ENCODE measurements at places on chromosomes 12 and 14.

GRCh38 chr14:92315050-92315805 is 7.7 kb upstream of the SLC24A4 start:
- no peak for DNase-seq

DNA sequence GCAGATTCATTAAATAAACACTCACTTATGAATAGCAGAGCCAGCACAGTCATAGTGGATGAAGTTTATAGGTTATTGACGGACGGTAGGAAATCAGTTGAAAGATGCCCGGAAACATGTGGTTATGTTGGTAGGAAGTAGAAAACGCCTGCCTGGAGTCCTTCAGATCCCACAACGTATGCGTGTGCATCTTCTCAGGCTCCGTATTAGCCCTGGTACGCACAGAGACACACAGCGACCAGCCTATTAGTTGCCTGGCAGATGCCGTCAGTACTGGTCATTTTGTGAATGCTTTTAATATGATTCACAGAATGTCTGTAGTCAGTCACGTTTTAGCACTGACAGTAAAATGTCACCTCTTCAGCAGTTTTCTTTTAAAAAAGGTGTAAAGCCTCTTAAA is 196.4 kb downstream of the RGS6 start:
- DNase-seq = no peak

DNA sequence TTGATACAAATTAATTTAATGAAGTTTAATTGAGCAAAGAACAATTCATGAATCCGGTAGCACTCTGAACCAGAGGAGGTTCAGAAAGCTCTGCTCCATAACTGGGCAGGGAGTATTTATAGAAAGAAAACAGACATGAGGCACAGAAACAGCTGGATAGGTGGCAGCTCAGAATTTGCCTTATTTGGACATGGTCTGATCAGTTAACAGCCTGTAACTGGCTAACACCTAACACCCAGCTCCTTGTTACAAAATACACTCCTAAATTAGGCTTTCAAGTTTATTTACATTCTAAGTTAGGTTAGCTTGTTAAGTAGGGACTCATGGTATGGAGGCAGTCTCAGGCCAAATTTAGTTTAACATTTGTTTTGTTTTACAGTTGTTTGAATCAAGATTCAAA is 67.8 kb upstream of the TMCC3 start:
- no peak for DNase-seq

- DNase-seq = no peak
Observed at GRCh38 chr14:53528185-53528671, 375.1 kb upstream of the DDHD1 start.

DNA sequence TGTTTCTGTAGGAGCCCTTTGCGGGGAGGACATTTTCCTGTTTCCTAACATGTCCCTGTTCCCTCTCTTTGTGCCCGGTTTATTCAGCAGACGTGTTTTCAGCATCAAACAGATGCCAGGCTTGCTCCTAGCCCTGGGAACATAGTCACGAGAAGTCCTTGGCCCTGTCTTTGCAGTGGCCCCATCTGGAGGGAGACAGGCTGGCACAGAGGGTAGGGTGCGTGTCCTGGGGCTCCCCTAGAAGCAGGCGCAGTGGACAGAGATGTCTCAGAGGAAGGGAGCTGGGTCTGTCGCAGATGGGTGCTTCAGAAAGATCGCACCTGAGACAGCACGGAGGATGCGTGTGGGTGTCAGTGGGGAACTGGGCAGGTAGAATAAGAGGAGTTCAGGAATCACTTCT is 75.0 kb upstream of the DYNC1H1 start:
- no peak for DNase-seq

DNA sequence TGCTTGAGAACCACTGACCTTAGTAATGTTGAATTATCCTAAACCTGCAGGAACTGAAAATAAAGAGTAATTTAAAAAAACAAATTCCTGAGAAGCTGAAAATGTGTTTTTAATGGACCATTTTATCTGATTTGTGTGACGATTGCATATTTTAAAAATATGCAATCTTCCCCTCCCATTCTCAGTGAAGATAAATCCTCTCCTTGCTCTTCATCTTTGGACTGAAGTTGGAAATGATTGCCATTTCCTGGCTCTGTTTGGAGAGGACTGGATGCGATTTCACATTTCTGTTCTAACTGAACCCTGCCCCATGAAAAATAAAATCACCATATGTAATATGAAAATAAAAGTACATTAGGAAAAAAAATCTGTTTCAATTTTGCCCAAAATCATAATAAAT is 216.3 kb downstream of the SLC6A15 start:
- DNase-seq = no peak

DNA sequence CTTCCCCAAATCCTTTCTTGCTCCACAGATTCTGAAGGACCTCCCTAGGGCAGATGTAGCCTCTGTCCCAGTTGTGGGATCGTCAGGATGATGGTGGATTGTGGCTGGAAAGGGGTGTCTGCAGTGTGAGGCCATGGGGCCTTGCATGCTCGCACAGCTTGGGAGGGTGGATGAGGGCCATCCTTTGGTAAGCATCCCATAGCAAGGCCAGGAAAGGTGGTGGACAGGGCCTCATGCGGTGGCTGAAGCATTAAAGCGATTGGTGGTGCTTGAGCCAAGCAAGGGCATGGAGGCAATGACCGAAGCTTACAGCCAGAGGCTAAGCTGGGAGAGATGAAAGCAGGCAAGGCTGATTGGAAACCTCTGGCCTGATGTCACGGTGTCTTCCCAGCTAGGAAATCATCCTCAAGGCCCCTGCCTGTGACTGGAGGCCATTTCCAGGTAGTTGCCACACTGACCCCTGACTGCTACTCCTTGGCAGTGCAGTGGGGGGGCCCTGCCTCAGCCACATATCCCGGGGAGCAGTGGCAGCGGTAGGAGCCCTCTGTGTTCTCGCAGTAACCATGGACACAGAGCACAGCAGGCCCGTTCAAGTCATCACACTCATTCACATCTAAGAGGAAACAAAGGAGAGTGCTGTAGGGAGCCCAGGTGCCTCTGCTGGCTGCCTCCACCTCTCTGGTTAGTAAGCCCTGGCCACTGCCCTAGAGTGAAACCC is 7.0 kb downstream of the ISCA2 start:
- DNase-seq = no peak

DNA sequence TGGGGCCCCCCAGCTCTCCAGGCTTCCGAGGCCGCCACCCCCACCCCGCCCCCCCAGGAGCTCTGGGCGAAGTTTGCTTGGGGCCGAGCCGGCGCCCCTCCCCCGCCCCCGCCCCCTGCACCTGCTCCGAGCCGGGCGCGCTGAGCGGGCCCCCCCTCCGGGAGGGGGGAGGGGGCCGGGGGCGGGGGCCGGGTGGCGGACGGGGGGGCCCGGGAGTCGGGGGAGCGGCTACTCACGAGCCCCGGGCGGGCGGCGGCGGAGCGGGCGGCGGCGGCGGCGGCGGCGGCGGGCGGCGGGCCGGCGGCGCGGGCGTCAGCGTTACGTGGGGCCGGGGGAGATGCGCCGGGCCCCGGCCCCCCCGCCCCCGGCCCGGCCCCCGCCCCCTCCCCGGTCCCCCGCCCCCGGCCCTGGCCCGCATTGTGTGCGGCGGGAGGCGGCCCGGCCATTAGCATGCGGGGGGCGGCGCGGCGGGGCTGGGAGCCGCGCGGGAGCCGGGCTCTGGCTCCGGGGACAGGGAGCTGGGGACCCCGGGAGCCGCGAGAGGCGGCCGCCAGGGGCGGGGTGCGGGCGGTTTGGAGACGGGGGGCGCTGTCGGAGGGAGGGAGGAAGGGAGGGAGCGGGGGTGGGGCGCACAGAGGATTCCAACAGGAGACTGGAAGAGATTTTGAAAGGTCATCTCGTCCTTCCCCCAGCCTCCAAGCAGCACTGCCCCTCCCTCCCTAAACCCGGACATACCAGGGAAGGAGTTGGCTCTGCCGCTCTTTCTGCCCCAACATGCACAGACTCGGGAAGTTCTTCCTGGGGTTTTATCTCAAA is at the start of gene ZNF219:
Gene ZNF219, minus strand, starts transcription at position 580 of the 816 bp plus-strand sequence. CDS start 5,064 bp downstream, outside the sequence.
- peak; percentile 71 for DNase-seq

DNA sequence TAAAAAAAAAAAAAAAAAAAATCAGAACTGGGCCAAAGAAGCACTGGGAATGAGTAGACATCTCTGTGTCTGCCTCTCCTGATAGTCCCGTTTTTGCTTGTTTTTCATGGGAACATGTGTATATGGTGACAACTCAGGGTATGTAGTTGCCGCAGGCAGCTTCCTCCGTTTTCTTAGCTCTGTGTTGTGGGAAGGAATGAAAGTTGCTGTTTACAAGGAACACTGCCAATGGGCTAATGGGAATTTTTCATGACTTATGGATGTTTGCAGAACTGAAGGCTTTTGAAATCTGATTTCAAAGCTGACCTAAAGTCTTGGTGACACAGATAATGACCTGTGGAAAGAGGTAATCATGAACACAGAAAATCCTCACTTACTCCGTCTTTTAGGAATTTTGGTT is 146.4 kb upstream of the BTG1 start:
- no peak for DNase-seq

DNA sequence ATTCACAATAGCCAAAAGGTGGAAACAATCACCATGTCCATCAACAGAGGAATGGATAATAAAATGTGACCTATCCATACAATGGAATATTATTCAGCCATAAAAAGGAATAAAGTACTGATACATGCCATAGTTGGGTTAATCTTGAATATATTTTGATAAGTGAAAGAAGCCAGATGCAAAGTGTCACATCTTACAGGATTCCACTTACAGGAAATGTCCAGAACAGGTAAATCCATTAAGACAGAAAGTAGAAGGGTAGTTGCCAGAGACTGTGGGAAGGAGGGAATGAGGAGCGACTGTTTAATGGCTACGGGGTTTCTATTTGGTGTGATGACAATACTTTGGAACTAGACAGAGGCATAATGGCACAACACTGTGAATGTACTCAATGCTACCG is 171.6 kb downstream of the KSR2 start:
- no peak for DNase-seq

DNA sequence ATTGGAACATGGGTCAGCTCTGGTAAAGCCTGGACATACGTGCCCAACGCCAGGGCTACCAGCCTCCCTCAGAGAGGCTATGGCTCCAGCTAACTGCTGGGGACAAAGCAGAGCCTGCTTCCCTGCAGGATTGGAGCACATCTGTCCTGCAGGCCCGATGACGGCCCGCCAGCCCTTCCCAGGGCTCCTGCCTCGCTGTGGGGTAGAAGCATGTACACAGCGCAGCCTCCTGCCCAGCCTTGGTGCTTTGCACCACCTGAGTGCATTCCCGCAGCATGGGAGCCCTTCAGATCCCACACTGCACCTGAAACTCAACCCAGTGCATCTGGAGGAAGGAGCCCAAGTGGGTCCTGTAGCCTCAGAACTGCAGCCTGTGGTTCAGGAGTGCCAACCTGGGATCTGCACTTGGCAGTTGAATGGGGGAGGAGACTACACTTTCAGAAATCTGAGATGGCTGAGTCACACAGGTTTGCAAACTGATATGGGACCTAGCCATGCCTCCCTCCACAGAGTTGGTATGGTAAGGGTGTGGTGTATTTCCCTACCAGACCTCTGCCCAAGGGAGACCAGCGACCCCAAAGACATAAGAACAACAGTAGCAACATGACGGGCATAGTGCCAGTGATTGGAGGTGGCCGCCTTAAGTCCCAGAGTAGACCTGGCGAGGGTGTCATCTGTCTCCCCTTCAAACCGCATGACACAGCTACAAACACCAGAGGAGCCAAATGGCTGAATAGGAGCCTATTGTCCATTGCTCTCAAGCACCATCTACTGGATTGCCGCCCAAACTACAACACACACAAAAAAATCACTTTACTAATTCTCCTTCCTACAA is 273.9 kb upstream of the MIS18BP1 start:
- DNase-seq = no peak

- DNase-seq = no peak
Observed at GRCh38 chr12:26466726-26467125, 271.4 kb downstream of the SSPN start.

- no peak for DNase-seq
Observed at GRCh38 chr12:123779551-123779950, 17.4 kb downstream of the DNAH10 start.

DNA sequence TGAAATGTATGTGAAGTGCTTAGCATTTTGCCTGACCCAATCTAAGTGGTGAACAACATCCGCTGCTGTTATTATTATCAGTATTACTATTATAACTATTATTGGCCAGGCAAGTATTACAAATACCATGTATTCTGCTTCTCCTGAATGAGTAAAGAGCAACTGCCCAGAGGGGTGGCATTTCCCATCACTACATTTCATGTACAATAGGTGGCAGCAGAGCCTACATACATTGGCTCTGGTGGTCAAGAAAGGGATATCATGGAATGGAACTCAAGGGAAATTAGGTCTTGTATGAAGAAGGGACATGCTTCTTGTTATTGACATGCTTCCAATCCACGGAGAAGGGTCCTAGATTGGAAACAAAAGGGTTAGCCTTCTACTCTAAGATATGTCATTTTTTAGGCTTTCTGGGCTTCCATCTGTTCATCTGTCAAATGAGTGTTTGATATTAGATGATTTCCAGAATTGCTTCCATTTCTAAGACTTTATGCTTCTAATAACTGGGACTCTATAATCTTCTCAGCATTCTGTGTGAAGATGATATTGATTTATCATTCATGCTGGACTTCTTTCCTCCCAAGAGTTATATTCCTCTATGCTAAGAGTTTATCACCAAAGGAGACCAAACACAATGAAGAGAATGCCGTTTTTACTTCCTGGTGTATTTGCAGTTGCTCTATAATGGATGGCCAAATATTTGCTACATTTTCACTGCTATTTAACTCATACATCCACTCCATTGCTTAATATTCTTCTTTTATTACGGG is 239.1 kb downstream of the SSPN start:
- peak; percentile 22 for DNase-seq

GRCh38 chr12:25194214-25194613 is 746 bp downstream of the DNAI7 start:
- no peak for DNase-seq

DNA sequence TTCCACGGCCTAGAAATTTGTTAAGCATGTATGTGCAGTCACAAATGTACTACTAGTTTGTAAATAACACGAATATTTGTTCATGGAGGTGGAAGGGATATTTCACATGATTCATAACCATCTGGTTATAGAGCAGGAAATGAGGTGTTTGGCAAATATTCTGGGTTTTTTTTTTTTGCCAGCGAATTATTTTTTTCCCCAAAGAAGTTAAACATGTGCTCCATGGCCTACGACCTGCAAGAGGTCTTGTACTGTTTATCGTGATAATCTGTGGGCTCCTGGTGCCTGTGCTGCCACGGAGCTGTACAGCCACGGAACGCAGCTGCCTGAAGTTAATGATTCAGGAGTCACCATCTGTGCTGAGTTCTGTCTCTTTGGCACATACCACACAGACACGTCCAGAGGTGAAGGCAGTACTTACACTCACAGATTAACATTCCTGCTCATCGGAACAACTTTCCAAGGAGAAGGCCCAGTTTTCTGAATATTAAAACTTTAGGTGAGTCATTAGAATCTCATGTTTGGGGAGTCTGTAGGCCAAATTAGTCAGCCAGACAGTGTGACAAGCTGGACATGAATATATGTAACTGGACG is 156.3 kb downstream of the TMX1 start:
- DNase-seq = peak; percentile 54

GRCh38 chr14:67704484-67705089 is 2.9 kb downstream of the RDH12 start:
- no peak for DNase-seq

Measured in right hindlimb (tissue), 1 donor.